WTC11 (cell line): ENCODE measurements at places on chromosomes 3 and 15.
A peak's percentile ranks its signal among the peaks of the same experiment; 100 is the strongest.

- peak; percentile 90 for DNase-seq
These were observed 25.2 kb downstream of the GOLGA6D start for GRCh38 chr15:75307778-75308390.

- peak; percentile 19 for DNase-seq
These were observed 67.2 kb upstream of the SIAH2 start for GRCh38 chr3:150830094-150830681.

DNA sequence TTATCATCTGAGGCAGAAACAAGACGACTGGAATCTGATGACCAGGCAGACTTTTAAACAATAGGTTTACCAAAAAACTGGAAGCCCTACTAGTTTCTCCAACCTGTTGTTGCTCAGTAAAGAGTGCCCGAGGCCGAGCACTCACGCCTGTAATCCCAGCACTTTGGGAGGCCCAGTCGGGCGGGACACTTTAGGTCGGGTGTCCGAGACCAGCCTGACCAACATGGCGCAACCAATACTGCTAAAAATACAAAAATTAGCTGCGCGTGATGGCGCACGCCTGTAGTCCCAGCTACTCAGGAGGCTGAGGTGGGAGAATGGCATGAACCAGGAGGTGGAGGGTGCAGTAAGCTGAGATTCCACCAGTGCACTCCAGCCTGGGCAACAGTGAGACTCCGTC, 1.1 kb upstream of the WDR5B start:
- DNase-seq = no peak

- no peak for DNase-seq
These were observed 126.7 kb upstream of the SAMMSON start for GRCh38 chr3:69872783-69873378.

DNA sequence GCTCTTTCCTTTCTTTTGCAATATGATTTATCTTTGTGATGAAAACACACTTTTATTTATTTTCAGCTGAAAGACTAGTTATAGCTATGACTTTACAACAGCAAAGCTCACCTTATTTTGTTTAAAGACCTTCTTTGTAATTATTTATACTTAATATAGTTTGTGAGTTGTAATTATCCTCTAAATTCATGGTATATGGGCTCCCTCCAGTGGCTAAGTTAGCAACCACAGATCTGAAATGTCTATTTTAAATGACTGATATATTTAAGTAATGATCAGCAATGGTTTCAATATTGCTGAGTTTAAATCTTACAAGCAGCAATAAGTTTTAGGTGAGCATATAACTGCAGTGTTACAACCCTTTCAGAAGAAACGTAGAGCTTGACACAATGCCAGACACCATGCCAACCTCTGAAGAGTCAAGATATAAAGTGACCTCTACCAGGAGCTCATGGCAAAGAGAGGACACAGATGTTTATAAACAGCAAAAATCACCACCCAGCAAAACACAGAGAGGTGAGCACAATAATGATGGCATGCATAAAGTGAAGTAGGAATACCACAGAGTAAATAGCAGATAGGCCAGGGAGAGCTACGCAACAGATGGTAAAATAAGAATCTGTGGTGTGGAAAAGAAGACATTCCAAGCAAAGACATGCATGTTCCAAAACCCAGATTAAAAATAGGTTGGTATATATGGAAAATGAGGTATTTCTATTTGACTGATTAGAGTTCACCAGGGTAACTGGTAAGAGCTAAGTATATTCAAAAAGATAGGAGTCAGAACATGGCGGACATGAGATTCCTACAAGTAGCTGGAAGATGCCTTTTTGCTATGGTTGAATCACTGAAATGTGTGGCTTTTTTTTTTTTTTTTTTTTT, 143.7 kb upstream of the ZNF385D start:
- DNase-seq = no peak

DNA sequence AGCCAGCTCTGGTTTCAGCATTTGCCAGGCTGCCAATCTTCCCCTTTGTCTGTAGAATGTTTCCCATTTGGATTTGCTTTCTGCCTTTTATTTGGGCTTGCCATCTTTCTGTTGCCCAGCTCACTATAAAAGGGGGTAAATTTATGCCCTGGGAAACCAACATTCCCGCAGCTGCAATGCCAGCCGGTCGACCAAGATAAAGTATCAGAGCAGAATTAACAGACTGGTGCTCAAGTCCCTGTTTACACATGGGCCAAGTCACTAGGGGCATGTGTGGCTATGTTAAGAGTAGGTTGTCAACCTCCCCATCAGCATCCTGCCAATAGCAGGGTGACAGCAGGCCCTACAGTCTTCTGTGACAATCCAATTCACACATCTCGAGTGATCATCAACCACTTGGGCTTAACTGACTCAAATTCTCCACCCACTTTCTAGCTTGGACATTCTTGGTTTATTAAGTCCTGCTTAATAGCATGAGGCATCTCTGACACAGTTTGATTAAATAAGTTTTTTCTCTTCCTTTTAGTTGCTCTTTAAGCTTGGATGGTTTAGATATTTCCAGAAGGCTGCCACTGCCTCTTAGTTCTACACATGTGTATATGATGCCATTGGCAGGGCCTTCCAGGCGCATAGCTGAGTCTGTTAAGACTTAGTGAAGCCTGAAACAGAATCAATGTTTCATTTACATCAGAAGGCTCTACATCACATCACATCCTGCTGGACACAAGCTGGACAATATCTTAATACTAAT, 24.1 kb upstream of the VEPH1 start:
- no peak for DNase-seq

- no peak for DNase-seq
These were observed 23.0 kb downstream of the CMTM7 start for GRCh38 chr3:32414522-32415202.

DNA sequence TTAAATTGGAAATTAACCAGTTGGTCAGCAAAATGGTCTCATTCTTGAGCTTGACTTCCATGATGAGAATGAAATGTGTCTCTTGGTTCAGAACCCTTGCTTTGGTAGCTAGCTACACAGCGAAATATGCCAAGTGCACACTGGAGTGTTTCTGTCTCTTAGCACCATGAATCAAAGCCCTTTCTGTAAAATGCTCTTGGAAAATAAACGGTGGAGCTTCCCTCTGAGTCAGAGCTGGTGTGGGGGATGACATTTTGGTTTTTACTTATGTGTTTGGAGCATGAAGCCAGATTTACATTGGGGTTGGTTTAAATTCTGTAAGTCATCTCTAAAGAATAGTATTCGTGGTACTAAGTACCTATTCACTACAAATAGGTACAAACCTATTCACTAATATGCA, 85.1 kb upstream of the NANOGP8 start:
- DNase-seq = no peak

DNA sequence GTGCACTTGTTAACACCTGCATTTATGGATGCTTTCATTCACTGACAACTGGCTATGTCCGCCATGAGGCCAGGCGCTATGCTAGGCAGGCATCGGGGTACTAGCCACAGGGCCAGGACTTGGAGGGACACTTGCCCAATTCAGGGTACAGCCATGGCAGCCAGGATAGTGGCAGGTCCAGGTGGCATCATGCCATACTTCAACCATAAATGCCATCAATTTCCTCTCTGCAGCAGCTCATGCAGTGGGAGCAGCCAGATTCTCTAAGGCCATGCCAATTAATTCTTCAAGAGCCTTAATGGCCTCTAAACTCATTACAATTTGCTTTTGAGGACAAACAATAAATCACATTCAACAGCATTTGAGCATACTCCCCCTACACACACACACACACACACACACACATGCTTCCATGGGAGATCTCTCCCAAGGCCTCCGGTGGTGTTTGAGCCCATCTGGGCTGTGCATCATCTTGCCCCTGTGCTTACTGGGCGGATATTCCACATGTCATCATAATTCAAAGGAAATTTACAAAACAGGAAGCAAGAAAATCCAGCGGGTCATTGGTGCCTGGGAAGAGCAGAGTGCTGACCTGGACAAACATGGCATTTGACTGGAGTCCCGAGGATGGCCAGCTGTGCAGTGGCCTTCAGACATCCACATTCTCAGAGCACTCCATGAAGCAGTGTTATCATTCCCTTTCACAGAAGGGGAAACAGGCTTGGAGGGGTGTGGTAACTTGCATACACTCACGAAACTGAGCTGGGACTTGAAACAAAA, 109.1 kb downstream of the IQSEC1 start:
- no peak for DNase-seq

DNA sequence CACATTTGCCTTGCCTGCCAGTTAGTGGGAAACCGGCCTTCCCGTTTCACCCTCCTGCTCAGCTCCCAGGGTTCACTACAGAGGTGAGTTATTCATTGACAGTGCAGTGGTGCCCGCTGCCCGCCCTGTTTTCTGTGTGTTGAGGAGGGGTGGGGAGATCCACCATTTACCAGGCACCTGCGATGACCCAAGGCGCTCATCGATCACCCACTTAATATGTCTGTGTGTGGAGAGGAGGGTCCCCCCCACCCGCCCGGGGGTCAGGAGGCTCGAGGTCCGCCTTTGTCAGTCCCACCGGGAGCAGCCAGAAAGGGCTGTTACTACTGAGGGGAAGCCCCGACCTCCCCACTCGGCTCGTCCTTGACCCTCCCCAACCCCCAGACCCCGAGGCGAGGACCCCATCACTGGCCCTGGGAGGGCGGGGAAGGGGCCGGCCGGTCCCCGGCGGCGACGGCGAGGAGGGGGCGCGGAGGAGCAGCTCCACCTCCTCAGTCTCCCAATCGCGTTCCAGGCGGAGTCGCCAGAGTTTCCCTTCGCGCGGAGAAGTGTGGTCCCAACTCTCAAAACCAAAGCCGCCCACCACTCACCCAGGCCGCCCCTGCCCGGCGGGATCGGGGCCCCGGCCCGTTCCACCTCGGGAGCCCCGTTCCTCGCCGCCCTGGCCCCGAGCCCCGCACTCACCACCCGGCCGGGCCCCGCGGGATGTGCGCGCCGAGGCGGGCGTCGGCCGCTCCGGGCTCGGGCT, 1.1 kb downstream of the PLXNB1 start:
- DNase-seq = peak; percentile 65

DNA sequence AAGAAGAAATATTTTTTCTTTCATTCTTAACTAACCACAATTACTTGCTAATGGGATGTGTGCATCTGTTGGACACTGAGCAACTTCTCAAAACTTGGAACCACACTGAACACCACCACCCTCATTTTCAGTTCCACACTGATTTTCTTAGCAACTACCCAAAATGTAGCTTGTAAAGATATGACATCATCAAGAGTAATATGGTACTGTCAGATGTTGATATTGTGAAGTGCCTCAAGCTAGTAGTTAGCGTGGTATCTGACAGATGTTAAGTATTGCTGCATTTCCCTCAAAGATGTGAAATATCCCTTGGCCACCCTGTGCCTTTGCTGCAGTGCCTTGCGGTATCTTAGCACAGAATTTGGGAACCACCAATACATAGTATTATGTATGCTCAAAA, 9.3 kb downstream of the RFTN1 start:
- no peak for DNase-seq

DNA sequence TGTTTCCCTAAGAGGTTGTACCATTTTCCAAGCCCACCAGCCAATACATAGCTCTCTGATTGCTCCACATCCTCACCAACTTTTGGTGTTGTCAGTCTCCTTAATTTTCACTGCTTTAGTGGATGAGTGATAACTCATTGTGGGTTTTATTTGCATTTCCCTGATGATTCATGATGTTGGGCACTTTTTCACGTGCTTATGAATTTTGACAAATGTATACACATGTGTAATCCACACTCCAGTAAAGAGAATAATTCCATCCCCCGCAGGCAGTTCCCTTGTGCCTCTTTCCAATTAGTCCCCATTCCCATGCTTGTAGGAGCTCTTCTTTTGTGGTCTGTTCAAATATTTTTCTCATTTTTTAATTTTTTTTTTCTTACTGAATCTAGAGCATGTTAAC, 52.4 kb downstream of the ANP32A start:
- DNase-seq = no peak

GRCh38 chr3:153348457-153349107, 186.6 kb downstream of the RAP2B start:
- no peak for DNase-seq

DNA sequence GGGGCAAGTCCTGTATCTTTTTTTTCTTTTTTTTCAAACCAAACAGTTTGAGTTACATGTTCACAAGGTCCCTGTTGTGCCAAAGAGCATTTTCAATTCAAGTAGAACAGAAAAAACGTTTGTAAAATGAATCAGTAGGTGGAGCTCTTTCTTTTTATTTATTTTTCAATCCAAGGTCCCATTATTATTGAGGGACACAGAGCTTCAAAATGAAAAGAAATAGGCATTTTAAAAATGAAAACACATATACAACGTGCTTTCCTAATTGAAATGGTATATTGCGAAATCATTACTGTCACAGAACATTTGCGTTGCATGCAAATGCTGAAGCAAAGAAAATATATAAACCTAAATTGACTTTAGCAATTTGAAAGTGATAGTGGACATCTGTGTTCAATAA, 711.0 kb downstream of the MECOM start:
- DNase-seq = no peak

DNA sequence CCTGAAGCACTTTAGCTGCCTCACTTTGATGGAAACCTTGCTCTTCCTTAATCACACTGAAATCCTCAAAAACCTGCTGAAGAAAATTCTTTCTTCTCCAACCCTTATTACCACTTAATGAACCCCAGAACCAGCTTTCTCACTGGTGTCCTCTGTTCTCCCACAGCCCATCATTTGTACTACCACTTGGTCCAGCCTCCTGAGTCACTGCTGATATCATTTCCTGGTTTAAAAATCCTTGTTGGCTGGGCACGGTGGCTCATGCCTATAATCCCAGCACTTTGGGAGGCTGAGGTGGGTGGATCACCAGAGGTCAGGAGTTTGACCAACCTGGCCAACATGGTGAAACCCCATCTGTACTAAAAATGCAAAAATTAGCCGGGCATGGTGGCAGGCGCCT, 418.6 kb upstream of the KCNMB2 start:
- DNase-seq = no peak

DNA sequence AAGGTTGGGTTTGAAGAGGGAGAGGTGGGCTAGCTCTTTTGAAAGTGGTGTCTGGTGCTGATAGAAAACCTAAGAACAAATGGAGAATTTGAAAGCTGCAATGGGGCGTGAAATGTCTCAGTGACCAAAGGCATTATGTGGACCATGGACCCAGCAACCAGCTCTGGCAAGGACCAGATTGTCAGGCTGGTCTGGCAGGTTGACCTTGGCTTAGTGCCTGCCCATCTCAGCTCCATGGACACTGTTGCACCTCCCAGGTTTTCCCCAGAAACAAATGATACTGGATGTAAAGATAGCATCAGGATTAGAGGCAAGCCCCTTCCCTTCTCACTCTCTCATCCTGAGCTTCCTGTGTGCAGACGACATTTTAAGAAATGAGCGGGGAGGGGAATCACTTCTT, 302.9 kb upstream of the LRRFIP2 start:
- no peak for DNase-seq
